ENCODE measurements at places on chromosomes 7 and 10.

DNA sequence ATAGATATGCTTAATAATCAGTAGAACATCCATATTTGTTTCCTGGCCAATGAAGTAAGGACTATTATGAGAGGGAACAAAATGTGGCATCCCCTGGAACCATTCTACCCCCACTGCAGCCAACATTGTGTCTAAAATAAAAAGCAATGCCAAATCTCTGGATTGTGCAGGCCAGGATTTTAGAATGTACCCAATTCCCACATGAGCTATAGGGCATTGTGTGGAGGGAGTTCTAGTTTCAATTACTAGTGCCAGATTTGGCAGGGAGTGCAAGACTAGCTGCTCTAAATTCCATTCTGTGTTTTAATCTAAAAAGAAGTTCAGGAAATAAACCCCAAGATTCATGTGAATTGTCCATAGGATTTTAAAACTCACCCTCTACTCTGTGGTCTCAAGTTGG, 112.3 kb downstream of the HGF start:
- no peak for DNase-seq

DNA sequence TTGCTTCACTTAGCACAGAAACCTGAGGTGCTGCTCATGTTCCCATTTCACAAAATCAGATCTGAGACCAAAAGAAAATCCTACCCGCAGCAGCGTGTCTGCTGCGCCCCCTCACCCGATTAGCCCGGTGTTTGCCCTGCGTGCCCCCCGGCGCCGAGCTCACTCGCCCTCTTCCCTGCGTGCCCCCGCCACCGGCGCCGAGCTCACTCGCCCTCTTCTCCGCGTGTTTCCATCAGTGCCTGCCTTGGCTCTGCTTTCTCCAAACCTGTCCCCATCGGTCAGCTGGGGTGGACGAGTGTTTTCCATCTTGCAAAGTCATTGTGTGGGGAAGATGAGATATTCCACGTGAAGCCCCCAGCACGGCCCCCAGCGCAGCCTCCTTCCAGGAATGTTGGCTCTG, 225.3 kb upstream of the PITRM1 start:
- no peak for DNase-seq

GRCh38 chr10:8420182-8420581, 365.7 kb downstream of the GATA3 start:
- no peak for DNase-seq

- no peak for DNase-seq
Observed at GRCh38 chr7:78164459-78164858, 365.9 kb downstream of the PHTF2 start.

- DNase-seq, result no peak
Observed at GRCh38 chr7:150954201-150954985, 23.7 kb downstream of the KCNH2 start.

GRCh38 chr7:81299711-81300110, 380.9 kb upstream of the SEMA3C start:
- no peak for DNase-seq

GRCh38 chr7:54833001-54833467, 74.0 kb upstream of the SEC61G start:
- DNase-seq, result no peak

Data from amniotic stem cell (primary cell).